ENCODE measurements at places on chromosomes 16 and 17.

GRCh38 chr17:79529661-79530081, 81.2 kb downstream of the RBFOX3 start:
- no peak for DNase-seq

DNA sequence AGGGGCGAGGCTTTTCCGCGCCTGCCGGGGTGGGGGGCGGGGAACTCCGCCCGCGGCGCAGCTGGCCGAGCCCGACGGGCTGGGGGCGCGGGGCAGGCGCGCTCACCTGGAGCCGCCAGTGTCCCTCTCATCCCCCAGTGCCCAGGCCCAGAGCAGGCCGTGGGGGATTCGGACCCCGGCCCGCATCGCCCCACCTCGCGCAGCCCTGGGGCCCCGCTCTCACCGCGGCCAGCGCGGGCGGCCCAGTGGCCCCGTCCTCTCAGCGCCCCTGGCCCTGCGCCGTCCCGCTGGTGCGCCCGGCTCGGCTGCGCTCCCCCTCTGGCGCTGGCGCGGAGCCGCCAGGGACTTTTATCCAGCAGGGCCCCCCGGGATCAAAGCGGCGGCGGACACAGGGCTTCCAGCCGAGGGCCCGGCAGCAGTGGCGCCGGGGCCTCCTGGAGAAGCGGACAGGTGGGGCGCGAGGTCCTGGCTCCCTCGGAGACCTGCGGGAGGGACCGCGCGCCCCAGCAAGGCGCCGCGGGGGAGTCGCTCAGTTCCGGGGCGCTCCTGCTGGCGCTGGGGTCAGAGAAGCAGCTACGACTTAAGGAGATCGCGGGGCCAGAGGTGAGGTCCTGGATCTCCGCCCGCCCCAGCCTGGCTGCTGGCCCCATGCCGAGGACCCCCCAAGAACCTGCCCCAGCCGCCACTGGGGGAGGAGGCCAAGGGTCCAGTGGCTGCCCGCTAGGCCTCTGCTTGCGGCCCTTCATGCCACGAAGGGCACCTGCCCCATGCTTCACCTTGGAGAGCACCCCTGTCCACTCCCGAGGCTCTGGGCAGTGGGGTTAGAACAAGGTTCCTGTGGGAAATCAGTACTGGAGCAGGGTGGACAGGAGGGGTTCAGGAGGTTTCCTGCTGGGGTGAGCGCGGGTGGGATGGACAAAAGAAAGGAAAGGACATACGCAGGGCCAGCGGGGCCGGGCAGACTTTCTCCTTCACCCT, 823 bp upstream of the NOTUM start:
- DNase-seq = no peak

GRCh38 chr17:7909089-7909488, 7.0 kb downstream of the RNF227 start:
- DNase-seq = no peak

DNA sequence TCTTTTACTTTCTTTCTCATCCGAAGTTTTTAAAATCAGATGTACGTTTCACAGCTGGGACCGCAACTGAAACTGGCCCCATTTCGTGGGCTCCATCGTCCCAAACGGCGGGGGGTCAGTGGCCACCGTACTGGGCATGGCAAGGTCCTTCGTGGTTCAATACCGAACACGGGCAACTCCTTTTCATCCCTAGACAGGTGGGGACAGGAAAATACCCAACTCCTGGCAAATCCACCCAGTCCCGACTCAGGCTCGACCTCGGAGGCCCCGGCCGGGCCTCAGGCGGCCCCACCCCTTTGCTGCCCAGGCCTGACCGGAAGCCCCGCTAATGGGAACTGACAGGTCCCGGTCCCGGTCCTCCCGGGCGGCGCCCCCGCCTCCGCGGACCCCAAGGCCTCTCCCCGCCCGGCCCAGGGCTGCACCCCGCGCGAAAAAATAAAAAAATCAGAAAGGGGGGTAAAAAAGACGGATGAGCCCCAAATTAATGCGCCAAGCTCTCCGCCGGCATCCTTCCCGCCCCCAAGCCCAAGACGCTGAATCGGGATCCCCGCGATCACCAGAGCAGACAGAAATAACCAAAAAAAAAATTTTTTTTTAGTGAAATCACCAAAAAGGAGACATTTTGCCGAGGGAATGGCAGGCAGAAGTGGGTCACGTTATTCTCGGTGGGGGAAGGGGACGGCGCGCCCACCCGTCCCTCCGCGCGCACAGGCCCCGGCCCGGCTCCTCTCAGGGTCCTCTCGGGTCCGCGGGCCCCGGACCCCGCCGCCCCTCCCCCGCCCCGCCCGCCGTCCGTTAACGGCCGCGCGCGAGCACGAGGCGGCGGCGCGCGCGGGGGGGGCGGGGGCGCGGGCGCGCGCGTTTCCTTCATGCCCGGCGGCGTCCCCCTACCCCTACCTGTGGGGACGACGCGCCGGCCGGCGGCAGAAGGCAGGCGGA, 562 bp downstream of the ZC3H7A start:
- DNase-seq = no peak

DNA sequence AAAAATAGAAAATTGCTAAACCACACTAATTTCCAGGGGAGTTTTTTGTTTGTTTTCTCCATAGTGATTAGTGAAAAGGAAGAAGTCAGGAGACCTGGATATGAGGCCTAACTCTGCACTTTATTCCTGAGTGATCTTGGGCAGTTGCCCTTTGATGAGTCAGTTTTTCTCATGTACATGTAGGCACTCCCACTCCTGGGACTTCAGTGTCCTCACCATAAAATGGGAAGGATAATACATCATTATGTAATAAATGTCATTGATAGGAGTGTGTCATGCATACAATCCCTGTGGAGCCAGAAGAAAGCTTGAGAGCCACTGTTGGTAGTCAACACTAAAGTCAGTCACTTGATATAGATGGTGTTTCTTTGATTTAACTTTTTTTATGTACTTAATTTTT, 32.5 kb downstream of the WIPF2 start:
- no peak for DNase-seq

DNA sequence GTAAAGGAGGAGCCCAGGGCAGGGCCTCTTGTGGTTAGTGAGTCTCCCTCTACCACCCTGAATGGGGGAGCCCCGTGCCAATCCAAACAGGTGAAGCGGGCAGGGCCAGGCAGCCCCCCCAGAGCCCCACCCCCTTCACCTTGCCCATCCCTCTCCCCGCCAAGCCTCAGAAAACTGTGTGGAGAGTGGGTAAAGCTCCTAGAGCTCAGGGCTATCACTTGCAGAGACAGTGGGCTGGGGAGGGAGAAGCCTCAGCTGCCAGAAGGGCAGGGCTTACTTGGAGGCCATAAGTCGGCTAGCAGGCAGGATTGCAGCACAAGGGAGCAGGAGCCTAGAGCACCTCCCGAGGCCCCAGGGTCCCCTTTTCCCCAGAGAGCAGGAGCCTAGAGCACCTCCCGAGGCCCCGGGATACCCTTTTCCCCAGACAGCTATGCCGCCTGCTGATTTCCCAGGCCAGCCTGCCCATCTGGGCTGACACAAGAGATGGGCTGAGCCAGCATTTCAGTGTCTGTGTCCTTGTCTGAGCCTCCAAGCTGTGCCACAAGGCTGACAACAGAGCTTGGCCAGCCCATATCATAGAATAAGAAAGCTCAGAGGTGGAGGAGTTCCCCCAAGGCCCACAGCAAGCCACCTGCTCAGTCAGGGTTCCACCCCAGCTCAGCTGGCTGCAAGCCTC, 6.7 kb upstream of the KRT14 start:
- no peak for DNase-seq

- DNase-seq = no peak
These were observed 14.1 kb downstream of the NFE2L1 start for GRCh38 chr17:48062273-48062672.

DNA sequence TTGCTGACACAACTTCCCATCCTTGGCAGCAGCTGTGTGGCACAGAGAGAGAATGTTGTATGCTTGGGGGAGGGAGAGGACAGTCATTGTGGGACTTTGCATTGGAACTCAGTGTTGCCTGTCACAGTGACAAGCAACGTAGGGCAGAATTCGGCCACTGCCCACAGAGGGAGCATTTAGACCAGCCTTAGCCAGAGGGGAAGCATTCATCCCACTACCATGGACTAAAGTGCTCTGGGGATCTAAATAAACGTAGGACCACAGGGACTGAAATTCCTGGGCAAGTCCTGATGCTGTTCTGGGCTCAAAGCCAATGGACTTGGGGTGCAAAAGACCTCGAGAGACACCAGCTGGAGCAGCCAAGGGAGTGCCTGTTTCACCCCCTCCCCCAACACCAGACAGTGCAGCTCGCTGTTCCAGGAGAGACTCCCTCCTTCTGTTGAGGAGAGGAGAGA, 44.9 kb downstream of the ABCA8 start:
- no peak for DNase-seq

DNA sequence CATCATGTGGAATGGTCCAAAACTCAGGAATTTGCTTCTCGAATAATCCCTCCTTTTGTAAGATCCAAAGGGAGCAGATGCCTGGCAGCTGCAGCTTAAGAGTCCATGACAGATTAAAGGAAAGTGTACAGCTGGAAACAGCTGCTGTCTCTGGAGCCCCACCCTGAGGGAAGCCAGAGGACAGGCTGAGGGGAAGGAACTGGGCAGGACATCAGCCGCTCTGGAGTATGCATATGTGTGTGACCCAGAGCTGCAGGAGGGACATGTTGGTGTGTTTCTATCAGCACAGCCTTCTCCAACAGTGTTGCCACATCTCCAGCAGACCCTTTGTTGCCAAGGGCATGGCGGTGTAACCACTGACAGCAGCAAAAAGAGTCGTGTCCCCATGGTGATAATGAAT, 46.2 kb downstream of the CYB561 start:
- no peak for DNase-seq

DNA sequence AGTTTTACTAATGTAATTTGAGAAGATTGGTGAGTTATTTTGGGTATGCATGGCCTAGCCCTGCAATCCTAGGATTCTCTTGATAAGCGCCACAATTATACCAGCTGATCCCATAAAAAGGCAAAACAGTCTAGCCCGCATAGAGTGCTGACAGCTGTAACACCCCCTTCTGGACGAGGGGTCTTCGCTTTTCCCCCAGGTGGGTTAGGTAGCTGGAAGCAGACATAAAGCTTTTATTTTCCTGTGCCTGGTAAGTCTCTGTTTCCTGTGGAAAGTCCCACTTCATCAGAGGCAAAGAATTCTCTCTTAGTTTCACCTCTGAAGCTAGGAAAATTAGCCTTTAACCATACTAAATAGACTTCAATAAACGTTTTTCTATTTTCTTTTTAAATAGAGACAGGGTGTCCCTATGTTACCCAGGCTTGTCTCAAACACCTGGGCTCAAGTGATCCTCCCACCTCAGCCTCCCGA, 108.3 kb downstream of the YPEL2 start:
- no peak for DNase-seq

DNA sequence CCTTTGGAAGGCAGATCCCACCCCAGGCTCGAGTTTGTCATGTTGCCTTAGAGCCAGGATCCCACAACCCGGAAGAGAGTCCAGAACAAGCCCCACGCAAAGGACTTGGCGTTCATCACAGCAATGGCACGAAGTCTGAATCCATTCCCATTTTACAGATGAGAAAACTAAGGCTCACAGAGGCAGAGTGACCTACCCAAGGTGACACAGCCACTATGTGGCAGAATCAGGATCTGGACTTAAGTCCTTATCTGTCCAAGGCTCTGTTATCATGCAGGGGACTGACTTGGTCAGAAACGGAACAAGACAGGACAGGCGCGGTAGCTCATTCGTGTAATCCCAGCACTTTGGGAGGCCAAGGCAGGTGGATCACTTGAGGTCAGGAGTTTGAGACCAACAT, 86.5 kb downstream of the GSG1L start:
- DNase-seq = no peak

GRCh38 chr16:52948946-52949345, 103.8 kb downstream of the CHD9NB start:
- DNase-seq = no peak

GRCh38 chr16:82016964-82017363, 5.7 kb upstream of the SDR42E1 start:
- no peak for DNase-seq

- no peak for DNase-seq
These were observed 584.7 kb downstream of the WWOX start for GRCh38 chr16:78684030-78684611.

Measured in activated CD8-positive, alpha-beta memory T cell treated with anti-CD3 and anti-CD28 coated beads for 48 hours (primary cell).